Mucosa of gallbladder (tissue), 1 donor: ENCODE measurements at places on chromosomes 2 and 18.

DNA sequence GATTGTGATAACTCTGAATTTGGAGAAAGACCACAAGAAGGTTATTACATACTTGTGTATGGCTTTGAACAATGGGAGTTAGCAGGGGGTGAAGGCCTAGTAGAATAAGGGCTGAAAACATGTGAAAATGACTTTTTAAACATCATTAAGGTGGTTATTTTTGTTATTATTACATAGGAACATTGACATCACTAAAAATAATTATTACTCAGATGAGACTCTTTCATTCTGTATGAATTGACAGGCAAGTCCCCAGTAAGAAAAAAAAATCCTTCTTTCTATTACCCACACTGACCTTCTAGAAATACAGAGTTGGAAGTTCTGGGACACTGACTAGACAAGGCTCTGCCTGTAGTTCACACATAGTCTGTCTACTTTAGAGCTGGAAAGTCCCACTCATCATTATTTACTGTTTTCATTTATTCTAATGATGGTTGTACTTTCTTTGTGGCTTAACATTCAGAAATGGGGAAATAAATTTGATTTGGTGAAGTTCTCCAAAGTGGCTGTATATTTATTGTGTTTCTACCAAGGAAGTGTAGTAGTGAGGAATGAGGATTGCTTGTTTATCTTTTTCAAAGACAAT is 219.6 kb upstream of the EPAS1 start:
- DNase-seq = no peak

DNA sequence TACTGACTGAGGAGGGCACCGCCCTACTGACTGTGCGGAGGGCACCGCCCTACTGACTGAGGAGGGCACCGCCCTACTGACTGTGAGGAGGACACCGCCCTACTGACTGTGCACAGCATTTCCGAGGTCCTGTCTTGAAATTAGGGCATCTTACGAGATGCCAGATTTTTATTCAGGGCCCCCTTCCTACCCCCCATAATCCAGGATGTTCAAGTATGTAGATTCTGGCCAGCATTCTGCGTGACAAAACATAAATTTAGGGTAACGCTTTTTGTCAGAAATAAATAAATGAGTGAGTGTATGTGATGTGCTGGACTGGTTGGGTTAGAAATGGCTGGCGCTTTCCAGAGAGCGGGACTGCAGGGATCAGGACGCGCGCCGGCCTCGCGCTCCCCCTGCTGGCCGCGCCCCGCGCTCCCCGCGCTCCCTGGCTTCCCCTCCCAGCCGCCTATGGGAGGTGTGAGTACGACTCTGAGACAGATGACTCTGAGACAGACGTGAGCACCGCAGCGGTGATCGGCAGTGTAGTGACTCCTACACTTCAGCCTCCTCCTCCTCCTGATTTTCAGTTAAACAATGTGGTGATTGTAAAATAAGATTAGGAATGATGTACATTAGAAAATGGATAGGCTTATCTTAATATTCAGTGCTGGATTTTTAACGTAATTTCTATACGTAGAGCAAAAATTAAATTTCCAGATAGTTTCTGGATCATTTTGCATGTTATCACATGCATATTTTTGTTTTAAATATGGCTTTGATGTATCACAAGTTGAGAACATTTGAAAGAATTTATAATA is 149.2 kb upstream of the NFATC1 start:
- DNase-seq = peak; percentile 64

DNA sequence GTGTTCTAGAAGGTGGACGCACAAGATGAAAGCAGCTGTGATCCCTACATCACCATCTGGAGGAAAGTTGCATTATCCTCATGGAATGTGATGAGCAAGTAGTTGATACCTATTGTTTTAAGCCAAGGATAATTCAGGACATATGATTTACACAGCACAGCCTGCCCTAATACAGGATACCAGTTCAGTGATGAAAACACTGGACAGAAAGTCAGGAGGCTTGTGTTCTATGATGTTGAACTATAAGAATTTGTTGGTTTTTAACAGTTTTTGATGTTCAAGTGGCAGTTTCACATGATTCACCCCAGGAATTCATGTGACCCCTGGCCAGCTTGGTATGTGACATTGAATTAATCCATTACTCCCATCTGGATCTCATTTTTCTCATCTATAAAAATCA is 6.2 kb upstream of the CHST10 start:
- DNase-seq = no peak

GRCh38 chr18:54737986-54738385 is 90.3 kb upstream of the RAB27B start:
- DNase-seq = no peak

- DNase-seq = no peak
These were observed 71.6 kb upstream of the ATG16L1 start for GRCh38 chr2:233179848-233180366.
